ENCODE measurements at places on chromosomes 5 and 9.
A peak's percentile ranks its signal among the peaks of the same experiment; 100 is the strongest.

DNA sequence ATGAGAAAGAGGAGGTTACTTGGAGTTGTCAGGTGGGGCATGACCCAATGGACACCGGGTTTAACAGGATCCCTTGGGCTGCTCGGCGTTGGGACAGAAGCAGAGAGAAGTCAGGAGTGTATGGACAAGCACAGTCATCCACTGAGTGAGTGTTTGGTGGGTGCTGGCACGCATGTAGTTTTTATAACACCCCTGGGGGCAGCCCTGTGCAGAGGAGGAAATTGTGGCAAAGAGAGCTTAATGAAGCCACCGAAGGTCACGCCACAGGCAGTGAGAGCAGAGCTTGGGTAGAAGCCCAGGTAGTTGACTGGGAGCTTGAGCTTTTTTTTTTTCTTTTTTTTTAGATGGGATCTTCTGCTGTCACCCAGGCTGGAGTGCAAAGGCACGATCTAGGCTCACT, 43.2 kb upstream of the IER5L start:
- no peak for DNase-seq

DNA sequence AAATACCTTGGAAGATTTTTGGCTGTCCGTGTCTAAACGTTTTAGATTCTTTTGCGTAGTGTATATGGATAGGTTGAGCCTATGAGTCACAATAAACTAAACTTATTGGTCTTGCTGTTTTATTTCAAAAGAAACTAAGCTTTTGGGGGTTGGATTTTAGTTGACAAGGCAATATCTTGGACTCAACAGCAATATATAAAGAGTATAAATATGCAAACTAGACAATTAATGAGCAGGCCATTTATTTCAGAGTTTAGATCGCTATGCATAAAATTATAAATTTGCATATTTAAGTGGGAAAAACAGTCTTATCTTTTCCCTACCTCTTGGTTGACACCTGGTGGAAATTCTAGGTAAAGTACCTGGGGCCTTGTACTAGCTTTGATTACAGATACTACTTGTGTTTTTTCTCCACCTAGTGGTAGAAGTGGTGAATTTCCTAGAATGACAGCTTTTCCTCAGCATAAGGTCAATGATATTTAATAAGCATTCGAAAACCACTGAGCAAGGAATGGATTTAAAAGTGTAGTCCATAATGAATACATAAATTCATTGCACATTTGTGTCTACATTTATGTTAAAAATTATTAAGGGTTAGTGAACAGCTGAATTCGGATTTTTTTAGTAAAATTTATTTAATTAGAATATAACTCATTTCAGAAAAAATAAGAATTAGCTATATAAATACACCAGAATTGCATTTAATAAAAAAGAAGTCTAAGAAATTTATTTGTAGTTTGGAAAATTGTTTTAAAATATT, 1.7 kb upstream of the ARRDC3 start:
- DNase-seq: no peak

DNA sequence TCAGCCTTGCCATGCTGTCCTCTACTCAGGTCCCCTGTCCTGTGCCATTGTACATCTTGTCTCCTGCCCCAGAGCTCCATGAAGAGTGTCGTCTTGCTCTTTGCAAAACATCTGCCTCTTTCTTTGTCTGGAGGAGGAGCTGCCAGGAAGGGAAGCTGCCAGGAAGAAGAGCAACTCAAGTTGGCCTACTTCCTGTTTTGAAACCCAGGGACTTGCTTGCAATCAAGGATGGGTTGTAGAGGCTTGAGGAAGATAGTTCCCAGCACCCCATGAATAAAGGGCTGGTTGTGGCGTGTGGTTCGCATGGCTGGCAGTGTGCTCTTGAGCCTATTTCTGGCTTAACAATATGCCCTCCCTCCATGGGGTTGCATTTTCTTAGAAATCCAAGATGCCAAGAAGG, 53.0 kb upstream of the CPEB4 start:
- DNase-seq: no peak

DNA sequence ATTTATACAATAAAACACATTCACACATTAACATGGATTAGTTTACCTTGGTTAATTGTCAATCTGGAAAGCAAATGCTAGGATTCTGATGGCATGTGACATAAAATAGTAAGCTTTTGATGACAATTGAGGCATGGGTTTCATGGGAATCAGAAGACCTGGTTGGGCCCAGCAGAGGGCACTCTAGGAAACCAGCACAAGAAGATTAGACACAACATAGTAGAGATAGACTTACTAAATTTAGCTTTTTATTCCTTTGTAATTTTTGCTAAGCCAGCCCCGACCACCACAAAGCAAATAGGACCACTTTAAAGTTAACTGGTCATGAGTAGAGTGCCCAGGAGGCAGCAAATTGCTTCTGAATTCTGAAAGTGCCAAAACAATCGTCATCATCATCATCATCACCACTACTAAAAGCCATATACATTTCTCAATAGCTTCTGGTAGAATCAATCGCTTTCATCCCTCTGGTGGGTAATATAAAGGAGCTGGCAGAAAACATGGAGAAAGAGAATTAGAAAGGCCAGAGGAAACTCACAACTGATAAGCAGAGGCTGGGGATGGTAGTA, 163.2 kb downstream of the ARRDC3 start:
- peak; percentile 48 for DNase-seq

DNA sequence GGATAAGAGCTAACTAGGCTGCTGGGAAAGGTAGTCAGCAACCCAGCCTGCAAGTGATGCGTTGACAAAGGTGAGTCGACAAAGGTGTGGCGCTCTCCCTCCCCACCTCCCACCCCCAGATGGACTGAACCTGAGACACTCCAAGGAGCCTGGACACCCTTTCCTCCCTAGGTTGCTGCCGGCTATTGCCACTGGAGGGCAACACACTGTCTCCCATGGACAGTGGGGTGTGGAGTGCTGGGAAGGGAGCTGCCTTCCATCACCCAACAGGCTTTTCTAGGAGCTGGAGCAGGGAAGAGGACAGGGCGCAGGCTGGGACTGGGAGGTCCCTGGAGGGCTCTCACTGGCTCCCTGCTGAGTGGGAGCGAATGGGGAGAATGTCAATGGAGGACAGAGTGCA, 75.4 kb upstream of the ARAP3 start:
- DNase-seq: peak; percentile 3

GRCh38 chr5:124801551-124801950, 55.1 kb upstream of the ZNF608 start:
- DNase-seq: no peak

- no peak for DNase-seq
Measured at GRCh38 chr5:134124289-134125038, 10.0 kb downstream of the TCF7 start.

DNA sequence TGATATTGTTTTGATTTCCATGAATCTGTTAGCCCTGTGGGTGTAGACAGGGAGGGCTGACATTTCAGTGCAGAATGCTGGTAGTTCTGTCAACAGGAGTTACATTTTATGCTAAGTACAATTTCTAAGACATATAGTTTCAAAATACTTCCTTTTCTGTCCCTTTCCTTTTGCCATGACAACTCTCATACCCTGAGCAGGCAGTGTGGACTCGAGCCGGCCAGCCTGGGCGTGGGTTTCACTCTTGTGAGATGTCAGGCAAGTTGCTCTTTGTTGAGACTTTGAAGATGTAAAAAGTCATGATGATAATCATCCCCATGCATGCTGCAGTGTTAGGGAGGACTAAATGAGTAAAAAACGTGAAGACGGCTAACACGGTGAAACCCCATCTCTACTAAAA, 197.9 kb downstream of the CFAP90 start:
- DNase-seq: no peak

DNA sequence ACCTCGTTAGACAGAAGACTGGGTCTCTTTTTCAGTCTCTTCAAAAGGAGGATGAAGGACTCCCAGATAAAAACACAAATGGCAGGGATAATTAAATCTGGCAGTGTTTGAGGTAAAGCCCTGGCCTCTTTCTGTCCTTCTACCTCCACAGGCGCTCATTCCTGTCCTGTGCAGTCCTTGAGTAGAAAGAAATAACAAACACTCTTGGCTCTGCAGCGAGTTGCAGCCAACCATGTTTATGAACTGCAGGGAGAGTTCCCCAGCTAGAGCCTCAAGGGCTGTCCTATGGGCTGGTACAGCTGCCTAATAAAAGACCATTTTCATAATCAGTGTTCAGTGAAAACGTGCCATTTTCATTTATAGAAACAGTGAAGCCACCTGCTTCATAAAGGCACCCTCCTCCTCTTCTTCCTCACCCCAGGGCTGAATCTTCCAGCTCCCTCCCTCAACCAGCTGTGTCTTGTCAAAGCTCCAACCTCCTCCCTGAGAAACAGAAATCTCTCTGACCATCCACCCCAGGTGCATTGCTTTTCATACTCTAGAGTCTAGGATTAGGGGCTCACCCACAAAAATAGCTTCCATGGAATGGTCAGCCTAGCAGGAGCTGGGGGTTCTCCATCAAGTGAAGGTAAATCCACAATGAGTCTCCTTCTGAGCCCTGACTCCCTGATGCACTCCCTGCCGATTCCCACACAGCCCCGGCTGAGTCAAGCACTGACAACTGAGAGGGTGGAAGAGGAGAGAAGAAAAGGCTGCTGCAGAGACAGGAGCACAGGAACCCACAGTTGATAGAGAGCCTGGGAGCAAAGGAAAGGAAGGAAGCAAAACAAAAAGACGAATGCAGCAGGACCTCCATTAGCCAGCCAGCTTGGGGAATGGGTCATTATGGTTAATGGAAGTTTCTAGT, 150.7 kb downstream of the CMYA5 start:
- no peak for DNase-seq

- DNase-seq: no peak
Measured at GRCh38 chr5:90144625-90145327, 264.8 kb downstream of the CETN3 start.
